Mesothelial cell of epicardium (in vitro differentiated cells): ENCODE measurements at places on chromosomes 5 and 9.

GRCh38 chr9:3455717-3456116, 70.1 kb downstream of the RFX3 start:
- DNase-seq, result no peak

- no peak for DNase-seq
Measured at GRCh38 chr5:10400411-10400810, 41.3 kb upstream of the ROPN1L start.

DNA sequence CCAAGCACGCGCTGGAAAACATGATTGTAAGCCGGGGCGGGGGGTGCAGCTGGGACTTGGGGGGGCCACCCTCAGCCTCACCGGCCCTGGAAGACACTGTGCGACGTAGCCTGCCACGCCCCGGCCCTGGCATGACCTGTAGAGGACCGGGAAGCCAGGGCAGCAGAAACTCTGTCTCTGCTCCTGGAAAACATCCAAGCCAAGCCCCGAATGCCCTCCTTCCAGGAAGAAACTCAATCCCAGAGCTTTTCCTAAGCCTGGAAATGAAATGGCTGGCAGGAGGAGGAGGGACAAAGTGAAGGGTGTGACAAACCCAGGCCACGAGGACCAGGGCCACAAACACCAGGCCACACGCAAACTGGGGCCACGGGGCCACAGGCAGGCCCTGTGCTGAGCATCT, 55.4 kb downstream of the KCNT1 start:
- DNase-seq, result no peak

DNA sequence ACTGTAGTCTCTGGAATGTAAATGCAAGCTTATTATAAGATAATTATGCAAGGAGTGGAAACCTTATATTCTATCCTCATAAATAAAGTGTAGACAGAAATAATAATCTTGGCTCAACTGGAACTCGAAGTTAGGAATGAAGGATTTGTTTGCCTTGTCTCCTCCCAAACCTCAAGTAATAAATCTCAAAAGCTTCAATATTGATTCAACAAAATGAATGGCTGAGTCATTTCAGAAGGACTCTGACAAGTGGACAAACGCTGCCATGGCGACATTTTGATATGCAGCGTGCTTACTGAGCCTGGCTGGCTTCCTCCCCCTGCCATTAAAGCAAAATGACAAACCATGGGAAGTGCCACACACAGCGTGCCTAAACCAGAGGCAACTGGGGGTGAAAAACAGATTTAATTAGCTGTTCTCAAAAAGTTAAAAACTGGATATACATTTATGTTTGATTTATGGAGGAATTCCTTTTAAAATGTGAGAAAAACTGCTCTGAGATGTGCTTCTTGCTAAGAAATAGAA, 10.5 kb upstream of the ADGRV1 start:
- DNase-seq, result no peak

- DNase-seq, result no peak
Measured at GRCh38 chr9:124478354-124478753, 28.1 kb downstream of the ADGRD2 start.

GRCh38 chr5:132385326-132386105, 16.0 kb downstream of the SLC22A5 start:
- no peak for DNase-seq

GRCh38 chr9:72665421-72665820, 144.0 kb downstream of the TMC1 start:
- DNase-seq, result no peak

GRCh38 chr9:108897324-108898096, 35.4 kb downstream of the ACTL7A start:
- no peak for DNase-seq

DNA sequence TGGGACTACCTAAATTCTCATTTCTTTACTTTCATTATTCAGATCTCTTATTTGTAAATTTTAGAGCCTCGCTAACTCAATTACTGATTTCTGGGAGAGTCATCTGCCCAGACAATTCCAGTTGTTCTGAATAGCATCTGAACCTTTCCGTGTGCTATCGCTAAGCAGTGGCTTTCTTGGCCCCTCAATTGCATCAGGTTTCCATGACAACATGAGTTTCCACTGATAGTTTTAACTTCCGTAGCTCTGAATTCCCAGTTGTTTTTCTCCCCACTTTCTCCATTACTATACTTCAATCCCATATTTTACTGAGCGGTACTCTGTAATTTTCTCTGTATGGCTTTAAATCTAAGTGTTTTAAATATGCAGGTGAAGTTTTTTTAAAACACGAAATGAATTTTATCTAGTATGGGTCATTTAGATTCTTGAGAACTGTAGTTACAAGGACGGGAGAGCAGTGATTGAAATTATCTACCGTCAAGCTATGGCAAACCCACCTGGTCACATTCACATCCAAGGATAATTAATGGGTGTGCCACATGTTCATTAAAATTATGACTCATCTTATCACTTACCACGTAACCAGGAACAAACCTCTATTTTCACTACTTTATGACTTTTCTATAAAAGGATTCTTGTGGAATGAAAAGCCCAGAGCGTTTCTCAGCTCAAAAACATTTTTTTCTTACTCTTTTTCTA, 223.5 kb upstream of the PCSK5 start:
- no peak for DNase-seq

DNA sequence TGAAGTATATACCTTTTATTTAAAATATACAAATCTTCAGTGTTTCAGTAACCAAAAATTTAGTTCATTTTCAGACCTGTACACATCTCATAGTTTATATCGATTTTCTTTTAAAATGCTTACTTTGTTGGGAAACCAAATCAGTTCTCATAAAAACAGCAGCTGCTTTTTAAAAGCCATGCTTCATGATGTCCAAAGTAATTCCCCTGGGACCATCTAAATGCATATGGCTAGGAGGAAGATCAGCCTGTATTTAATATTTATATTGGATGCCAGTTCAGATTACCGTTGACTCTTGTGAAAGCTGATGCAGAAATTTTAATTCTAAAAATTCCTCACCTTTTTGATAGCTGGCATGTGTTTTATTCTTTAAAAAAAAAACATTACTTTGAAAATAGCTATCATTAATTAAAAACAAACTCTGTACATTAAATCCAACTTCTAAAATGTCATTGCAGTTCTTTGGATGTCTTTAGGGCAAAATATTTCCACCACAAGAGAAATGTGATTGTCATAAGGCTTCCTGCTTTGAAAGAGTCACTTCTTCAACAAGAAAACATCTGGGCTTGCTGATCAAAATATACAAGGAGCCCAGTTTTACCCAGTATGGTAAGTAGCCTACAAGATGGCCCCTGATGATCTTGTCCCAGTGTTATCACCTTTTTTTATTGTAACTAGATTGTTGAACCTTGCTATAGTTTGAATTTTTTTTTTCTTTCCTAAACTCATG, 1242.9 kb upstream of the CDH6 start:
- no peak for DNase-seq

DNA sequence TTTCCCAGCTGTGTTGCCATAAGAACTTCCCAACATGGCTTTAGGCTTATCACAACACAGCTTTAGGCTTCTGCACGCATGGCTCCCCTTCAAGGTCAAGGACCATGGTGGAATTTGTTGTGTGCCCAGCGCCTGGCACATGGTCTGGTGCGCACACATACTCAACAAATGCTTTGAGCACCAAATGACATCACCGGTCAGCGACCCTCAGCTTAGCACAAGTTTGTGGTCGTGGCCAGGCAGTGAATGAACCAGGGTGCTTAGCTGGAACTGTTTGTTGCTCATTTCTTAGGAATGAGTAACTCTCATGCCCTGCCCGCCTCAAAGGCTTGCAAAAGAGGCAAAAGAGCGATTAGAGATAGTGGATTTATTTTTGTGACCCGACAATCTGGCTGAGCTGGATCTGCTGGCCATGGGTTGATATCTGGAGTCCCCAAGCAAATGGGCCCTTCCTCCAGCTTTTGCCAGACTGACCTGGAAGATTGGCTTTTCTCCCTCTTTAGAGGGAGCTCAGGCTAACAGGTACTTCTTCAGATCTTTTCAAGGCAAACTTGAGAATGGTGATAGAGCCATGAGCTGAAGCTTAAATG, 58.9 kb downstream of the DAP start:
- no peak for DNase-seq

DNA sequence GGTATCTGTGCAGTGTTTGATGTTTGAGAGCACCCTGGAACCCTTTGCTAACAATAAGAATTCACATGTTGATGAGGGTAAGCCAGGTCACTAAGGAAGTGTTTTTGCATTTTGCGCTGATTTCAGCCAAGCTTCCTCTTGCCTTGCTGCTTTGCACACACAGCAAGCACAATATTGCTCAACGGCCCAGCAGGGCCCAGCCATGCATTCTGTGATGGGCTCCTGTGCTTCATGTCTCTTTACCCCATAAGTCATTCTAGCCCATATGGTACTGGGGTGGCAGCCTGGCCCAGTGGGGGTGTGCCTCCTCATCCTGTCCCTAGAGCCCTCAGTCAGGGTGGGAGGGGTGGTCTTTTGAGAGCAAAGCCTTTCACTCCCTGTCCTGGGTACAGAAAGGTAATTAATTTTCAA, 481.3 kb downstream of the GADD45G start:
- no peak for DNase-seq

DNA sequence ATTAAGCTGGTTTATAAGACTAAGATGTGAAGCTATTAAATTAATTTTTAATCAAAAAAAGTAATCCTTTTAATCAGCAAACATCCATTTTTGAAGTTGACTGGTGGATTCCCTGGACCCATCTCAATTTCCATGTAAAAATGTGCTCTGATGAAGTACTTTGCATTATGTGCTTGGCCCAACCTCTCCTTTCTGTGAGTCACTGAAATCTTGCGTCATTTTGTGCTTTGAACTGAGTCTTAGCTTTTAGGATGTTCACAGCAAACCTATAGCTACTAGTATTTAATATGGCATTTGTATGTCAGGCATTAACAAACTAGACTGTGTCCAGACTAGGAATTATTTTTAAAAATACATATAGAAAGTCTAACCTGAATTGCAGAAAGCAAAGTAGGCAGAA, 55.0 kb upstream of the CDH12 start:
- DNase-seq, result no peak

- no peak for DNase-seq
Measured at GRCh38 chr5:106827061-106827460, 843.7 kb downstream of the EFNA5 start.

DNA sequence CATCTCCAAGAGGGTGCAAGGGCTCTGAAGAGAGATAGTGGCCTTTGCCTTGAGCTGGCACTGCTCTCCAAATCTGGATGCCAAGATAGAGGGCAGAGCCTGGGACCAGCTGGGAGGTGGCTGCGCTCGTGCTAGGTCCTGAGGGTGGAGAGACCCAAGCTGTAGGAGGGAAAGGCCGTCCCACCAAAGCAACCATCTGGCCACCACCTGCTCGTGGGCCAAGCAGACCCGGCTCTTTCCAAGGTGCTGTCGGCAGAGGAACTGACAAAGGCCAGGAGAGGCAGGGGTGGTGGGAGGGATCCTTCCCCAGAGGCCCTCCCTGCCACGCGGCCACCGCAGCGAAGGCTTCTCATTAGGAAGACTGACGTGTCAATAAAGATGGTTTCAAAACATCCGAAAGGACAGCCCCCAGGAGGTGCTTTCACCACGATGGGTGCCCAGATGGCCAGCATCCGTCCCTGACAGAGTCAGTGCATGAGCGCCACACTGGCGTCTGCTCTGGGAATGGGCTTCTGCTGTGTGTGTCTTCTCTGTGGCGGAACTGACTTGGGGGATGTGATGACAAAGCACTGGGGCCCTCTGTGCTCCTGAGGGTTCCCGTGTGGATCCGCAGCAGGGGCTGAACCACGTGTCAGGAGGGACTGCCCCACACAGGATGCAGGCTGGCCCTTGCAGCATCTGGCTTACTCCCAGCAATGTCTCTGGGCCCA, 213.5 kb downstream of the FANCC start:
- no peak for DNase-seq

DNA sequence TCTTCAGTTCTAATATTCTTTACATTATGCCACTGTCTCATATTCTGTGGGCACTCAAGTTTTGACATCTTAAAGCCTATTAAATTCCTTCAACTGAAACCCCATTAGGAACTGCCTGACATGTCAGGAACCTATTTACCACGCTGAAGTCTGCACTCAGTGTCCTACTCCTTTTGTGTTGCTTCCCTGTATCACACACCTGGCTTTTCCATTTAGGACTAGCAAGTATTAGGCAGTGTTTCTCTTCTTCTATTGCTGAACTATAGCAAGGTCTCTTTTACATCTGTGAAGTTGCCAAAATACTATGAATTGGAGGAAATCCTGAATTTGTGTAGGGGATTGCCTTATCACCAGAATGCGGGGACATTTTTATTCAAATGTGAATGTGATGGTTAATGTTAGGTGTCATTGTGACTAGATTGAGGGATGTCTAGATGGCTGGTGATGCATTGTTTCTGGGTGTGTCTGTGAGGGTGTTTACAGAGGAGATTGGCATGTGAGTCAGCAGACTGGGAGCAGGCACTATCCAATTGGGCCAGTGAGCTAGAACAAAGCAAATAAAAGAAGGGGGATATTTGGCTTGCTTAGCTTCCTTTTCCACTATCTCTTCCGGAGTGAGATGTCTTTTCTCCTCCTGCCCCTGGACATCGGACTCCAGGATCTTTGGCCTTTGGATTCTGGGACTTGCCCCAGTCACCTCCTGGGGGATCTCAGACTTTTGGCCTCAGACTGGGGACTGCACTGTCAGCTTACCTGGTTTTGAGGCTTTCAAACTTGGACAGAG, 21.2 kb upstream of the VCAN start:
- no peak for DNase-seq
